Tibial artery (tissue), 4 donors: ENCODE measurements at places on chromosomes 1 and 21.

- no peak for DNase-seq
Observed at GRCh38 chr1:15885269-15885668, 37.8 kb downstream of the SPEN start.

DNA sequence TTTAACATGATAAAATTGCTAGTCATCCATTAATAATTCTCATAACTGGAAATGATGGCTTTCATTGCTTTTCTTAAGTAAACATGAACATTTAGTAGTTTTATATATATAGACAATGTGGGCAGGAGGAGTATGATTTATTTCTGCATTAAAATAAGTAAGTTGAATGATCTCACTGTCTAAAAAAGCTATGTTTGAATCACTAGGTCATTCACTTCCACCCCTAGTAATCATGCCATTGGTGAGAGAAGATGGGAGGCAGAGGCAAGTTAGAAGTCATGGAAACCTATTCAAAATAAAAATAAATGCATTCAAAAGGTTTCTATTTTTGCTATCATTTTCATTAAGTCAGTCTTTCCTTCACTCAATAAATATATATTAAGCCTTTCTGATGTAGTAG, 226.4 kb downstream of the DUSP10 start:
- no peak for DNase-seq

DNA sequence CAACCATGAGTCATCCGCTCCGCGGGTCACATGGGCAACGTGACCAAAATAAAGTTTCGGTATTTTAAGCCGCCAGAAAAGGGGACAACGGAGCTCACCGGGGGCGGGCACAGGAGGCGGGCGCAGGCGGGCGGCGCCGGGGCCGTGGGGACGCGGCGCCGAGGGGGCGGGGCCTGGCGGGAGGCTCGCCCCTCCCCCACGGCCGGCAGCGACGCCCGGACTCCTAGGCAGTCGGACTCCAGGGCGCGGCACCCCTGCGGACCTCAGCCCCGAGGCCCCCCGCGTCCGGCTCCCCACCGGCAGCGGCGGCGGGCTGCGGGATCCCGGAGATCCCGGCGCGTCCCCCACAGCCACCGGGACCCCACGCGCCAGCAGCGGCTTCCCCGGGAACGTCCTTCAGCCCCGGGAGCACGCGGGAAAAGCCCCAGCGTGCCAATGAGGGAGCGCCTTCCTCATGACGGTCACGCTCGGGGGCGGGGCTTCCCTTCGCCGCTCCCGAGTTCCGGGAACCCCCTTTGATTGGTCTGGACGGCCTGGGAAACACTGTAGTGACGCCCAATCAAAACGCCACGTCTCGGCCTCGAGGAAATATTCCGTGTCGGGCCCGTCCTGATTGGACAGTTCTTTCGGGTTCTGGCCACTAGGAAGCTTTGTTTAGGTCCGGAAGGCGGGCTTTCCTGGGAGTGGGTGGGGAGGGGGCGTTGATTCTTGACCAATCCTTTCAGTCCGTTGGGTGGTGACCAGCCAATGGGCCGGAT, 515 bp upstream of the CAMTA1 start:
- peak; percentile 100 for DNase-seq

- DNase-seq: no peak
Observed at GRCh38 chr1:207205614-207206061, 101.6 kb downstream of the C4BPA start.

DNA sequence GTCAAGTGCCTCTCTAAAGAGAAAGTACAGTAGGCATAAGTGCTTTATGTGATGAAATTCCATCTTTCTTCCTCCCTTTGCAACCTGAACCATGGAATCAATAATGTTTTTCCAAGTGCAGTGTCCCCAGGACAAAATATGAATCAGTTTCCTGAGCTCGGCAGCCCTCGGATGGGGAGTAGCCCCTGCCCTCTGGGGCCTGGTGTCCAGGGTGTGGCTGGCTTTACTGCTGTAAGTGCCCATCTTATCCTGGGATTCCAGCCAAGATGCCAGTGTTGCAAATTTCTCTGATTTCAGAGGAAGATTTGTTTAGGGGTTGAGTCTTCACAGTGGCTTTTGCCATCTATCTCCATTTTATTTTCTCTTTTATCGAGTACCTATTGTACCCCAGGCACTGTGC, 40.5 kb upstream of the SRP9 start:
- no peak for DNase-seq

DNA sequence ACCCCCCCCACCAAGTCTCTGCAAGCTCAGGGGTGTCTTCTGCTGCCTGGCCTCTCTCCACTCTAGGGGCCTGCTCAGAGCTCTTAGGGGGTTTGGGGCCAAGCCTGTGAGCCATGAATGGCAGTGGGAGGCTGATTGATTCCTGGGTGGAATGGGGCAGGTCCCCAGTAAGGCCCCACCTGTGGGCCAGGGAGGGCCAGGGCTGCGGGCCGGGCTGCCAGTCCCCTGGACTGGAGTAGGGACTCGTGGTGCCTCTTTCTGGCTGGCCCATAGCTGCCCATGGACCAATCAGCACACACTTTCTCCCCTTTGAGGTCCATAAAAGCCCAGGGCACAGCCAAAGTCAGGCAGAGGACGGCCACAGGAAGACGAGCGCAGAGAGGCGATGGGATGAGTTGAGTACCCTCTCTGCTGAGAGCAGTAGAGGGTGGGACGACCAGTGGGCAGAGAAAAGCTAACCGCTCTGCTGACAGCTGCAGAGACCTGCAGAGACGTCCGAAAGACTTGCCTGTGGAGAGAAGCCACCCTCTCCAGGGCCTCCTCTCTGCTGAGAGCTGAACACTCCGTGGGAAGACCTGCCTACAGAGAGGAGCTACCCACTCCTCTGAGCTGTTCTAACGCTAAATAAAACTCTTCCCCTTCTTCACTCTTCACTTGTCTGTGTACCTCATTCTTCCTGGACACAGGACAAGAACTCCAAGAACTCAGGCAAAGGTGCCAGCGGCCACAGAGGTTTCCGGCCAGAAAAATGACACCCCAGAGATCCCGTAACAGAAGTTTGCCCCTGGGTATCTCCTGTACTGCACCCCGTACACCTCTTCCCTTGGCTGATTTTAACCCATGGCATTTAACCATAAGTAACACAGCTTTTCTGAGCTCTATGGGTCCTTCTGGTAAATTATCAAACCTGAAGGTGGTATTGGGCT, 38.2 kb upstream of the TARDBP start:
- DNase-seq: no peak
